Stromal cell of bone marrow (primary cell): ENCODE measurements at places on chromosomes 1 and 21.

DNA sequence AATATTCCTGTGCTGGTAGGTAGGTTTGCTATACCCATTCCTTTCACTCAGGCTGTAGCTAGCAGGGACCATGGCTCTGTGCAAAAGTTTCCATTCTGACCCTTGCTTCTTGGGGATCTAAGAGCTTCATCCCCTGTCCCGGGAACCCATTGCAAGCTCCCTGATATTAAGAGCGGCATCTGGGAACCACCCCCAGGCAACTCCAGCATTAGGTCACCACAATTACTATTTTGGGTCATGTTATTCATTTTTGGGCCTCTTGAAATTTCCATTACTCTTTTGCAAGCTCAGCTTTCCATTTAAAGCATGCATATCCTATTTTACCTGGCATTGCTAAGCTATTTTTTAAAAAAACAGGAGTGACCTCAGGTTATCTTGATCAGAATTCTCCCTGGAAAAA, 22.1 kb upstream of the ACTRT2 start:
- no peak for DNase-seq

DNA sequence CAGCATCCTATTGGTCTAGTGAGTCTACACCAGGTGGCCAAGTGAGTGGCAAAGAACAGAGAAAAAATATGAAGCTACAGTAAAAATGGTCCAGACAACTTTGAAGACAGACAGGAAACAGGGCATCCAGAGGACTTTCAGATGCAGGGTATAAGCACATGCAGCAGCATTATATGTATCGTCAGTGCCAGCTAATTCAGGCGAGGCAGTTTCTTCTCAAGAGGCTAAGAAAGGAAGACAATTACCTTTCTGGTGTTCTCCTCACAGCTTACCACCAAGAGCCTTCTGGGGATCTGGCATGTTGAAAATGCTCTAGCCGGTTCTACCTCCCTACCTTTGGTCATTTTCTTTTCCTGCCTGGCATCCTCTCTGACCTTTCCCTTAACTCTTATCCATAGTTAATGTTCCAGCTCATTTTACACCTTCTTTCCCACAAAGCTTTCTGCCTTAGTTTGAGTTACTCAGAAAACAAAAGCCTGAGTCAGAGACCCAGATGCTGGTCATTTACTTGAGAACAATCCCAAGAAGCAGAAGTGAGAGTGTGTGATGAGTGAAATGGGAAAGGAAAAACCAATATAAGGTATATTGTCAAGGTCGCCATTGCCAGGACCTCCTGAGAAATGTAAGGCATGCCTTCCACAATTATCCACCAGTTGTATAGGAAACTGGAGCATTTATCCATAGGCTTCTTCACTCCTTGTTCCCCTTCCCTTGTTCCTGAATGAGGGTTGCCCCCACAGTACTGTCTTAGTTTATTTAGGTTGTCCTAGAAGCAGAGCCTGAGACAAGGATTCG, 444.1 kb downstream of the PLPP3 start:
- no peak for DNase-seq

DNA sequence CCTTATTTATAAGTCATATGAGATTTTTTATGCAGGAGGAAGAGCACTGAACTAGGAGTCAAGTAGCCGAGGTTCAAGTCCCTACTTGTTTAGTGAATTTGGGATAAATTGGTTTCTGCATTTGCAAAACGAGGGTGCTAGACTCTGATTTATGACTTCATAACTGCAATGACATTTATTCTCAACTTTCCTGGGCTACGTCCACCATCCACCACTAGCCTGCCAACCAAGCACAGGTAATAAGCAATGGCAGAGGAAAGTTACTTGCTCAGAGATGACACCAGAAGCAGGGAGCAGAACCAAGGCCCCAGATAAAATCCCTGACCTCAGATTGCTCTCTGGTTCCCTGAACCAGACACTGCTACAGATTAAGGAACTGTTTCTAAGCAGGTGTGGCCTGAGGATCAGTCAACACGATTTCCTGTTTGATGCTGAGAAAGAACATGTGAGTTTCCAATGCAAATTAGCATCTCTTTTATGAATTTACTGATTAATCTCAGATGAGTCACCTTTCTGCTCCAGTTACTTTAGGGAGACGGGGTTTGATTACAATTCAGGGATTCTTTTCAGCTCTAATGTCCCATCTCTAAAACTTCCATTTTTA, 52.7 kb downstream of the PLPP3 start:
- no peak for DNase-seq

DNA sequence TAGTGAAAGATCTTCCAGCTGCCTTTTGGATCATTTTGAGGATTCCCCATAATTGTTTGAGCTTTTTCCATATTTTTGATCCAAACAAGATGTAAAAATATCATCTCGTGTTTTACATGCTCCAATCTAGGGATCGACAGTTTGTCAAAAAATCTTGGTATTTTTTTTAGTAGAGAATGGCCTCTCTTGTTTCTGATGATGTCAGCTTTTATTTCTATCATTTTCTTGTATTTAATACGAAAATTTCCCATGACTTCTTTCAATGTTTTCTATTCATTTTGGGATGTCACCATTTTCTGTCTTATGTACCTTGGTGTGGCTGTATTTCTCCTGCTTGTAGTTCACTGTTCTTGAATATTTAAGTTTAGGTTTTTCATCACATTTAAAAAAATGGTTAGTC, 812.0 kb upstream of the NCAM2 start:
- no peak for DNase-seq

DNA sequence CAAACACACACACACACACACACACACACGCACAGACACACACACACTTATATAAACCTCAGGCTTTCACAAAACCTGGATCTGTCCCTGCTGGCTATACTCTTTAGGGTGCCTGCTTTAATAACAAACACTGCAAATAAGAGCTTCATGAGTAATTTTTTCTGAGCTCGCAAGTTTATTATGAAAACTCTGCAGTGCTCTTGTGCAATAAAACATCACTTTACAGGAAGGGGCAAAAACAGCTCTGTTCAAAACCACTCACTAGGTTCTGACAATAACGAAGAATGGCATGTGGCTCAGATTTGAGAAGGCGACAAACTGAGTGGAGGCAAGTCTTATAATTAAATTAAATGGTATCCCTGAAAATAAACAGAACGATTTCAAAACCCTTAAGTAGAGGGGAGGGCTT, 42.6 kb upstream of the CTPS1 start:
- DNase-seq = peak; percentile 72

DNA sequence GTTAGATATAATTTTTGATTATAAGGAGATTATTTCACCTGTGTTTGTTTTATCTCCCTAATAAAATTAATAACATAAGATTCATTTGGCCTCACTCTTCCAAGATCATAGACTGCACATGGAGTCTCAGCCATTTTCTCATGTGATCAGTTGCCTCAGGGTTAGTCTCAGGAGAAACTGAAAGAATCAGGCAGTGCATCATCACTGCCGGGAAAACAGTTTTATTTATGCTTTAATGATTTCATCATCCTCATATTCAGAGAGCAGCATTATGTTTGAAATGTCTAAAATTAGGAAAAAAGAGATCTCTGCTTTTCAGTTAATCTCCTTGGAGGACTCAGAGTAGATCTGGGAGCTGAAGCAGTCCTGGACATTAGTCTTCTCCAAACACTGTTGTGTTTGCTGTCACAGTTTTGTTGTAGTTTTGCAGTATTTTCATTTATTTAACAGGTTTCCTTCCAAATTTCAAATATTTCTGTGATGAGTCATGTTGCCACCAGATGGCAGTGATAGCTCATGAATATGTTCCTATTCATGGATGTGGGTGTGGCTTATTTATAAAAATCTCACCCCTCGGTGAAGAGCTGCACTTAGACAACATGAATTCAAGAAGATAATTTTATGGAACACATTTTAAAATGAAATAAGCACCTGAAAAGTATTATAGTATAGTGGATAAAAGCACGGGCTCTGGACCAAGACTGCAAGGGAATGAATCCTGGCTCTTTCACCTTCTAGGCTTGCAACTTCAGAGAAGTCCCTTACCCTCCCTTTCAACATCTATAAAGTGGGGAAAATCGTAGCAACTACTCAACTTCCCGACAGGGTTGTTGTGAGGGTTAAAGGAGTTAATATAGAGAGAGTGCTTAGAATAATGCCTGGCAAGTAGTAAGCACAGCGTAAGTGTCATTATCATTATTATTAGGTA, 31.2 kb downstream of the CHD1L start:
- DNase-seq = peak; percentile 80

- DNase-seq = no peak
Observed at GRCh38 chr21:26739189-26739588, 106.0 kb downstream of the ADAMTS1 start.

DNA sequence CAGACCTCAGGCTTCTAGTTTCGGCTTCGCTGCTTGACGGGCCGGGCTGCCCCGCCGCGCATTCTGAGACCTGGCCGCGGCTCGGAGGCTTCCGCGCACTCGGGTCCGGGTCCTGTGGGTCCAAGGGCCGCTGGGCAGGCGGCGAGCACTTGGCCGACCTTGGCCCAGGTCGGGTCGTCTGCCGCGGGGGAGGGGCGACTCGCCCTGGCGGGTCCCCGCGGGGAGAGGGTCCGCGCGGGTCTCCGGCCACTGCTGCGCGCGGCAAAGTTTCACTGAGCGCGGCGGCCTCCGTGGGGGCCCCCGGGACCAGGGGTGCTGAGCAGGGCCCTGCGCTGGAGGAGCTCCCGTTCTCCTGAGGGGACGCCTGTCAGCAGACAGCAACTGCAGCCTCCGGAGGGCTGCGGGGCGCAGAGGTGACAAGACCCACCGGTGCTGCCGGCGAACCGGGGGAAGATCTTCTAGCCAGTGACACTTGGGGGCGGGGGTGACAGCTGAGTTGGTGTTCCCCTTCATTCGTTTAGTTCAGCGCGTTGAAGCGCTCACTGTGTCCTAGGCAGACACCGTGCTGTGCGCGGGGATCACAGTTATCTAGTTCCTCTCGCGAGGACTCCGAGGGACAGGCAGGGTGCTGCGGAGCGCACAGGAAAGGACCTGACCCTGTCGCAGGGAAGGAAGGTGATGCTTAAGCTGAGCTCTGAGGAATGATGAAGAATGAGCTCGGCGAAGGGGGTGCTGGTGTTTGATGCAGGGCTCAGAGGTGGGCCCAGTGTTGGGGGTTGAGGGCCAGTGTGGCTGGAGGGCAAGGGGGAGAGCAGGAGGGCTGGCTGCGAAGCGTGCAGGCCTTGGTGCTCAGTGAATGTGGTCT, 725 bp downstream of the MTFR1L start:
- DNase-seq = no peak

DNA sequence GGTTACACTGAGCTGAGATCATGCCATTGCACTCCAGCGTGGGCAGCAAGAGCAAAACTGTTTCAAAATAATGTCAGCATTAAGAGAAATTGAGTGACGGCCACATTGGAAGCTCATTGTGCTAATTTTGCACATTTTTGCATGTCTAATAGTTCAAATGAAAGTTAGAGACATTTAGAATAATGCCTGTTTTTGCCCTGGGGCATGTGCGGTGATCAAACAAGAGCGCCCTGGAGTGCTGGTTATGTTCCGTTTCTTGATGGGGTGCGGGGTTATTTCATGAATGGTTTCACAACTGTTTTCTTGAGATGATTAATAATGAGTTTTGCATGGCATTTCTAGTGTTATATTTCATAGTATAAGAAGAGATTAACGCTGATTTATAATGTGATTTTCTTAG, 13.1 kb downstream of the OR2T11 start:
- DNase-seq = no peak

DNA sequence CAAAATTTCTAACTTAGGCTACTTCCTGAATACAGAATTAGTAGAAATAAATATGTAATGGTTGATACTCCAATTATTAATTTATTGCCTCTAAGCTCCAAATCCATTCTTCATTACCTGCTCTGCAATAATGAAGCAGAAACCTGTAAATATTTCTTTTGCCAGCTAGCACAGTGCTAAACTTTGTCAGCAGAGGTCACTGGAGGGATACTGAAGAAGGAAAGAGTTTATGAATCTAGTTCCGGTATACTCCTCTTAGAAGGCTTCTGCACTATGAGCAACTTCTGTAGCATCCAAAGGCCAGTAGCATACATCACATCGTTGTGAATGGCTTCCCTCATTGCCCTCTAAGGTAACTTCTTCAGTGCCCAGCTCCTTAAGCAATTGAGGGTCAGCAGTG, 81.0 kb upstream of the LHX8 start:
- no peak for DNase-seq

DNA sequence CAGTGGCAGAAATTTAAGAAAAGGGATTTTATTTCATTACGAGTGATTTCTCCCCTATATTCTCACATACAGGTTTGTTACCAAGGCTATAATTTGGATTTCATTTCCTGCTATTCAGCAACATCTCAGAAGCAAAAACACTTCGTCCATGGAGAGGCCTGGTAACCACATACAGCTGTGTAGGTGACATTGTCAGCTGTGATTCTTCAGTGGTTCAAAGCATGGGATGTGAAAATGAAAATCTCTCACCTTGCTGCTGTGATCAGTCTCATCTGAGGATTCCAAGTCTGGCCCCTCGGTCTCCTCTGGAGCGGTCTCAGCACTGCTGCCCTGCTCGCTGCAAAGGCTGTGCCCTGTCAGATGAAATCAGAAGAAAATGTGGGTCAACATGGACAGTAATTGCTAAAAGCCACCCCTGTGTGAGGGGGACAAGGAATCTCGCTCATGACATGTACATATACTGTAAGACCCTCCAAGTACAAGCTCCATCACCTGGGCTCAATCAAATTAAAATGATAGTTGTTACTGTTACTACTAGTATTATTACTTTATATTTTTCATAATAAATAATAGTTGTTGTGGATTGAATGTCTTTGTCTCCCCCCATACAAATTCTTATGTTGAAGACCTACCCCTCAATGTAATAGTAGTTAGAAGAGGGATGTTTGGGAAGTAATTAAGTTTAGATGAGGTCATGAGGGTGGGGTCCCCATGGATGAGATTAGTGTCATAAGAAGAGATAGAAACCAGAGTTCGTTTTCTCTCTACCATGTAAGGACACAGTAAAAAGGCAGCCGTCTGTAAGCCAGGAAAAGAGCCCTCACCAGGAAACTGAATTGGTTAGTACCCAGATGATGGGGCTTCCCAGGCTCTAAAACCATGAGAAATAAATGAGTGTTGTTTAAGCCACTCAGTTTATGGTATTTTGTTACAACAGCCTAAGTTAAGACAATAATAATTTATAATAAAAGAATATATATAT, 126.7 kb upstream of the KRTAP19-8 start:
- no peak for DNase-seq

GRCh38 chr1:112904831-112905261, 51.1 kb downstream of the SLC16A1 start:
- no peak for DNase-seq

GRCh38 chr1:209890641-209891330, 47.2 kb upstream of the SYT14 start:
- no peak for DNase-seq
